ENCODE measurements at places on chromosomes 7 and 10.

DNA sequence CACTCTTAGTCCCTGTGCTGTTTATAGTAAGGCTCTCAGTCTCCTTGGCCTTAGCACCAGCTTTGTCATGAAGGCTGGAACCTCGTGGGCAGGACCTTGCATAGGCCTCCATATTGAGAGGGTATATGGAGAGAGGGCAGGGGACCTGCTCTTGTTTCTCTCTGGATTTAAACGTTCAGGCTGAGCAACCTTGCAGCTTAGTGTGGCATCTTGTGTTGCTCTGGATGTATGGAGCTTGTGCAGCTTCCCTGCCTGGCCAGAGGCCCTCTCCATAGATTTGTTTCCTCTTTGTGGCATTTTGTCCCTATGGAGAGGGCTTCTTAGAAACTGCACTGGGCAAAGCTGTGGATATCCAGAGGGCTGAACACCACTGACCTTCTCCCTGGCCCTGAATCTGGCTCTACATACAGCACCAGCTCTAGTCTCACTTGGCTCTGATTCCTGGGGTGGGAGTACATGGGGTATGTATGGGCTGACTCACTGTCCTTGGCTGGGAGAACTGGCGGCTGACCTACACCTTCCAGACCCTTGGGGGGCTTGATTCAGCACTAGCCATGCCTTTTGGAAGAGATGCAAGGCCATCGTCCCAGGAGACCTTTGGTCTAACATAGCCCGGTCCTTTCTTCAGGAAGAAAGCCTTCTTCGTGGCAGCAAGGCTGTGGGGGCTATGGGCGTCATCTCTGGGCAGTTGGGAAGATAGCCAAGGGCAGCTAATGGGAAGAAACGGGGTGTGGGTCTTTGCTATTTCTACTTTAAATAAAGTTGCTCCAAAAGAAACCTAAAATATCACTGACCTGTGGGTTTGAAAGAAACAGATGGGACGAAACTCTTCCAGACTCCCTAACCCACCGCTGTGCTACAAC lies 30.5 kb downstream of the ITPRIP start:
- no peak for DNase-seq

GRCh38 chr10:2202401-2202800 lies 465.1 kb upstream of the ADARB2 start:
- DNase-seq, result no peak

- no peak for DNase-seq
These were observed 210.2 kb downstream of the MDFIC start for GRCh38 chr7:115132096-115132495.

DNA sequence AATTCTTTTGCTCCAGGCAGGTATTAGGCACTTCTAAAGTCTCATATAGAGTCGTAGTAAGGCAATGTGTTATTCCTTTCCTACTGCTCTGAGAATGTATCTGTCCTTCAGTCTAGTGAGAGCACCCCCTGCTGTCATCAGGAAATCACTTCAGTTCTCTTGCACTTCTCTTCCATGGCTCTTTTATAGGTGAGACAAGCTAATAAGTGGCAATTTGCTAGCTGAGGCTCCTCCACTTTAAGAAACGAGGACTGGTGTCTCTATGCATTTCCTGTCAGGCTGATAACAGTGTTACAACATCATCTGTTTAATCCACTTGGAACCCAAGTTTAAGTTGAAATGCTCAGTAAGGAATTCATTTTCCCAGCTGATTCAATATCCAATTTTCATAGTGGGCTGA lies 350.6 kb downstream of the TFEC start:
- no peak for DNase-seq

DNA sequence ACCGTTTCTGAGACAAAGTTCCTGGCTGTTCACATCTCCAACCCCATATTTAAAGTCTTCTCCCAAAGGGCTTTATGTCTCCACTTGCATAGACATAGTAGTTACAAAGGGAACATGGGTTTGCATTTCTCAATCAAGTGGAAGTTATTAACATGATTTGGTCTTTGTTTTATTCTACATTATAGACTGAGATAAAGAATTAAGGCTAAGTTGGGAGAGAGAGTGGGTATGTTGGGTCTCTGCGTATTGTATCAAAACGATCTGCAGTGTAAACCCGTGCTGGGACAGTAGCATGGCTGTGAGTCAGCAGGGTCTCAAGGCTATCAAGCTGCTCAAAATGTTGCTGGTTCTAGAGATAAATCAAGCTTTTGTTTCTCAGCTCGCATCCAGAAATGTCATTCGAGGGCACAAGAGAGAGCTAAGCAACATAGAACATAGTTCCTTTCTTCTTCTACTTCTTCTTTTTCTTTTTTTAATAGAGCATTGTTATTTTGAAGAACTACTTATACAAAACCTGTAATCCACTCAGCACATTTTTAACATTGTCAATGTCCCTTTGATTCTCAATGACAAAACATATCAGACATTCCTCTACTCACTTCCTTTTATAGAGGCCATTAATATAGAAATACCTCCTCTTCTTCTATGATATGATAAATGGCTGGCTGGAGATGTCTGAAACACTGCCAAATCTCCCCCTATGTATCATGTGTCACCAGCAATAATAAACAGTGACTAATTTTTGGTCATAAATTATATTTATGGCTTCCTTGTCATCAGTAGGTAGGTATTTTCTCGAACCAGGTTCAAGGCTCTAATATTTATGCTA lies 34.5 kb upstream of the RHOBTB1 start:
- no peak for DNase-seq

GRCh38 chr7:15336146-15336545 lies 225.7 kb downstream of the AGMO start:
- peak; percentile 59 for DNase-seq

GRCh38 chr7:118918556-118918955 lies 694.1 kb downstream of the ANKRD7 start:
- DNase-seq, result no peak

DNA sequence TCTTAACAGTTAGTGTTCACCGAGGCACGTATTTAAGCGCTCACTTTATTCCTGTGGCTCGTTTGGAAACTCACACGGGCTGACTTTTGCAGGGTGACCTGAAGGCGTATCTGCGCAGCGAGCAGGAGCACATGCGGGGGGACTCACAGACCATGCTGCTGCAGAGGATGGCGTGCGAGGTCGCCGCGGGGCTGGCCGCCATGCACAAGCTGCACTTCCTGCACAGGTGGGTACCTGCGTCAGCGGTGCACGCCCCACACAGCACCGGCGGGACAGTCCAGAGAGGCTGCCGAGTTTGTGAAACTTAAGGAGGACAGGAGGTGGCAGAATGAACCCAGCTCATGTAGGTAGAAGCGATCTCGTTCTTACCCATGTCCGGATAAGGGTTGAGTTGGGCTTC lies 39.8 kb upstream of the BHLHA15 start:
- no peak for DNase-seq

DNA sequence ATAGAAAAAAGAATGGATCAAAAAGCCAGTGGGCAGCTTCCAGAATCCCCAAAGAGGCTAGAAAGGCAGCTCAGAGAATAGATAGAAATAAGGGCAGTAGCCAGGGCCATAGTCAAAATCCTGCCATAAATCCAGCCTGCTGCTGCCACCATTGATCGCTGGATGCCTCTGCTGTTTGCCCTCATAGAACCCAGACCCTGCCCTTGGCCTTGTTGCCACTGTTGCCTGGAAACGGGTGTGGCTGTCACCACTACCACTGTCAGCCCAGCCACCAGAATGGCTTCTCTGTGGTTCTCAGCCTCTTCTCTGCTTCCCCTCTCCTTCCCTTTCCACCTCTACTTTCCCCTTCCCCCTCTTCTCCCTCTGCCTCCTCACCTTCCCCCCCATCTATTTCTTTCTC lies 57.8 kb downstream of the HHEX start:
- DNase-seq, result no peak

- DNase-seq, result no peak
These were observed 496.2 kb upstream of the SEMA3D start for GRCh38 chr7:85682833-85683620.

DNA sequence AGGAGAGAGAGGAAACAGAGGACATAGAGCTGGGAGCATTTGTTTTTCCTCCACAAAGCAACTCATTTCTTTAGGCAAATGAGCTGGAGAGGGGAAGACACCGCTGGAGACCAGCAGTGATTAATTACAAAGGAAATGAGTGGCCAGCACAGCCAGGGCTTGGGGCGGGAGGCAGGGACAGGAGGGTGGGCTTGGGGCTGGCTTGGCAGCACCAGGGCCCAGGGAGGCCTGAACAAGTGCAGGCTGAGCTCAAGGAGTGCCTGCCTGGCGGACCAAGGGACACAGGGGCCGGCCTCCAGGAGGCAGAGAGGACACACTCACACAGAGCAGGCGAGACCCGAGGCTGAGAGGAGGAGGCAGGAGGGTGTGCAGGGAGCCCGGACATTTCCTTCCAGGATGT lies 149.0 kb upstream of the UNC5B start:
- no peak for DNase-seq

GRCh38 chr7:11524476-11525397 lies 307.3 kb downstream of the THSD7A start:
- DNase-seq, result no peak

DNA sequence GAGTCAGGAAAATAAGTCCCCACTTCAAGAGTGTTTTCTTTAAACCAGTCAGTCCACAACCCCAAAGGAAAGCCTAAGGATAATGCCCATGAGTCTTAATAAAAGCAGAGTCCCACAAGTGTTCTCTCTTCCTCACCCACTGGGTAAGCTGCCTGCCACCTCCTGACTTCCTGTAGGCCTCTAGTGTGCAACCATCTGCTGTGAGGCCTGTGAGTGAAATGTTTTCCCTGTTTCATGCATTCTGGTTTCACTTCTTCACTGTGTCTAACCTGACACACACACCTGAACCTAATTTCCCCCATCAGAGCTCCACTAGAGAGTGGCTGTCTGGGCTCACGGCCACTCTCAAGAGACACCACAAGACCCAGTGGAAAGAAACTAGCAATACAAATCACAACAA lies 38.9 kb upstream of the GDF10 start:
- no peak for DNase-seq

DNA sequence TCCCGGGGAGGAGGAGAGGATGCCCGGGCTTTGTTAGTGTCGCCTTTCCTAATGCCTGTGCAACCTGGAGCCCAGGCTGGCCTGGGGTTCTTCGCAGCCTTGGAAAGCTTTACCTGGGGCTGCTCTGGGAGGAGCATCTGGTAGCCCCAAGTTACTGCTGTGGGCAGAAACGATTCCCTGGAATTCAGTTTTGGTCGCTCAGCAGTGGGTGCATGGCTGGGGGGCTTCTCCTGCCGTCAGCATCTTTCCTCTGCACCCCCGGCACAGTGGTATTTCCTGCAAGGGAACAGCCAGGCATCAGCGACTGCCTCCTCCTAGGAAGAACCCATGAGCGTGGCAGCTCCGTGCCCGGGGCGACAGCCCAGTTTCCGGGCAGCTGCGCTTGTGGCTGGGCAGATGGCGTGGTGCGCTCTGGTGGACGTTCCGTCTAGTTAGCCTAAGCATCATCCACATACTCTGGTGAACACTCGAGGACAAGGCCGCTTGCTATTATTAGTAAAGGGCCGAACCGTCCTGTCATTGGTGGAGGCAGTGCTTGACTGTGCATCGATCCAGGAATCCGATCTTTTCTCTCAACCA lies 107.0 kb upstream of the BTBD16 start:
- DNase-seq, result no peak

GRCh38 chr10:11576092-11576809 lies 35.2 kb downstream of the USP6NL start:
- DNase-seq, result no peak

GRCh38 chr10:30935078-30935477 lies 96.6 kb downstream of the ZNF438 start:
- DNase-seq, result no peak

DNA sequence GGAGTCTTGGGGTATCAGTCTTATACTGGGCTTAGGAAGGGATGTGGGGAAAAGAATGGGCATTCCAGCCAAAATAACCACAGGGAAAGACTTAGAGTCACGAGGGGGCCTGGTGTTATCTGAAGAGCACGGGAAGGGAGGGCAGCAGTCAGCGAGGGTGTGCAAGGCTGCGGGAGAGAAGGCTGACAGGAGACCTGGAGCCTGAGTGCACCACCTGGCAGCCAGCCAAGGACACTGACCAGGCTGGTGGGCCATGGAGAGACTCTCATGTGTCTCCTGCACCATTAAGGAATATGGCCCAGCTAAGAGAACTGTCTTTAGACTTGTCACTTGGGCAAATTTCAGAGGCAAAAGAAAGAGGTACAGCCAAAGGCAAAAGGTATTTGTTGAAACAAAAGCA lies 69.6 kb downstream of the PKD1L1 start:
- no peak for DNase-seq

- DNase-seq, result no peak
These were observed 415.3 kb downstream of the RPS24 start for GRCh38 chr10:78448994-78449418.

DNA sequence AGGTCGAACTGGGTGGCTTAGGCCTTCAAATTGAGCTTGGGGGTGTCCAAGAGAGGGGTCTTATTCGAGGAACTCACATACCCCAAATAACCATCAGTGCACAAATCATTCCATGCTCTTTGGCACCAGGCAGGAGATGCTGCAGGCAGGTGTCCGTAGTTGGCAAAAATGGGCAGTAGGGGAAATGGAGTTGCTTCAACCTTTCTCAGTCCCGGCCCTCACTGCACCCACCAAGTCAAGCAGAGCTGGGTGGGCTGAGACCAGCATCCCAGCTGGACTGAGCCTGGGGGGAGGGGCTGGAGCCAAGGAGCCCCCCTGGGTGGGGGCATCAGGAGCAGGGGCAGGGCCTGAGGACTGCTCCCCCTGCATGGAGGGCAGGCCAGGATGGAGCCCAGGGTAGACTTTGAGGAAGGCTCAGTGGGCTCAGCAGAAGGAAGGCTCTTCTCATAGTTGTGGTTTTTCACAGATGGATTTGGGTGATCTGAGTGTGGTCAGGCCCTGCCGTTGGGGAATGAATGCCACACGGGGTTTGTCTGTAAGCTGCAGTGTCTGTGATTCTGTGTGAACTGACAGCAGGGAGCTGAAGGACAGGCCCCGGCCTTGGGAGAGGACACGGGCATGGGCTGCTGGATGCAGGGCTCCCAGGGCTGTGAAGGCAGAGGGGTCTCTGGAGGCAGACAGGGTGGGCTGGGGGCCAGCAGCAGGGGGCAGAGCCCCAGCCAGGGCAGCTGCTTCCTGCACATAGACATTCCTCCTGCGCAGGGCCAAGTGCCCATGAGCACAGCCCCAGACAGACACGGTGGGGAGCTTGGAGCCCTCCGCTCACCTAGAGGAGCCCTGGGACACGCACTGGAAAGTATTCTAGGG lies 144.5 kb downstream of the ADCY1 start:
- DNase-seq, result no peak

GRCh38 chr7:158957921-158958491 lies 101.6 kb downstream of the DYNC2I1 start:
- no peak for DNase-seq

DNA sequence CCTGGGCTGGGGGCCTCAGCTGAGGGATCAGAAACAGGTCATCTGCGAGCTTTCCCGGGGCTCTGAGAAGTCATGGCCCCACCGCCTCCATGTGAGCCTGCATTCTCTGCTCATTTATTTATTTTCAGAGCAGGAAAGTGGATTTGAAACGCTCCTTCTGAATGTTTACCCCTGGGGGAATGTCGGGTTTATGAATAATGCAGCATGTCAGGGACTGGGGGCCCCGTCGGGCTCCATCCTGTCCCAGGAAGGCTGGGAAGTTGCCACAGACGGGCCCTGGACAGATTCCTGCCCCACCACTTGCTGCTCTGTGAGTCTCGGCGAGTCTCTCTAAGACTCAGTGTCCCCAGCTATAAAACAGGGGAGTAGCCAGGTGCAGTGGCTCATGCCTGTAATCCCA lies 11.9 kb upstream of the GTF2IRD1 start:
- DNase-seq, result no peak

Measured in brain pericyte (primary cell).